ENCODE measurements at places on chromosomes 2 and 18. TPM values are rescaled to one million over a fixed set of nuclear protein-coding genes. Genes with fewer than 3 reads are reported as not detected.

DNA sequence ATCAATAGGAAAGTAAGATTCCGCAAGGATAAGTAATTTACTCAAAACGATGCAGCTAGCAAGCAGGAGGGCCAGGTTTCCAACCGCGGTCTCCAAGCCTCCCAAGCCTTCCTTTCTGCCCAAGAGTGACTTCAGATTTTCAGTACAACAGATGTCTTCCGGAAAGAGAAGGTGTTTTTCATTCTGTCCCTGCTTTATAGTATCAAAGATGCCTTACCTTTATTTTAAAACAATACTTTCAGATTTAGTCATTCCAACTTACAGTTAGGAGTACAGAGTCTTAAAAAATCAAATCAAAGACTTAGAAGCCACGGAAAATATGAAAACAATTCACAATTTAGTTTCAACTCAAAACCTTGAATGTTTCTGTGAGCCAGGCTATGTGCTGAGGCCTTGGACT, 43.6 kb downstream of the CYB5A start:
- no peak for DNase-seq

GRCh38 chr2:25854613-25855012, 23.7 kb downstream of the ASXL2 start:
- DNase-seq = no peak

DNA sequence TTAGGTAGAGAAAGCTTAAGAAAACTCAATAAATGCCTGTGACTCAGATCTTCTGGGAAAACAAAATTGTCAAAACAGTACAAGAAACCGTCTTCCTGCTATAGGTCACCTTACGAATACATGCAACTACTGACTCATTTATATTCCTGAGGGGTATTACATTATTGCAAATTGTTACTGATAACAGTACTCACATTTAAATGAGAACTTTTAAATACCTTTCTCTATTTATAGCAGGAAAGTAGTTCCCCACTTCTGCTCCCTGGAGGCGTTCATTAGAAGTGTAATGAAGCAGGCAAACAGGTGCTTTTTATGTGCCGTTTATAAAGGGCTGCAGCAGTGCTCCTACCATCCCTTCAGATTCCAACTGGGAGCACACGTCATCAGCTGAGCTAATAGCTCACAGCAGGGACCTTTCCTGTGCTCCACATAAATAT, 65.1 kb upstream of the RPRM start:
- DNase-seq = peak; percentile 61

The ZNF385B gene
- total RNA-seq = 3.2 TPM

The ABCB11 gene
- under 0.01 TPM for total RNA-seq

The ALPP gene
- total RNA-seq = not detected

GRCh38 chr18:78732273-78733210, 247.1 kb upstream of the SALL3 start:
- DNase-seq = no peak

The FSHR gene
- total RNA-seq = not detected

- DNase-seq = no peak
These were observed 2.0 kb downstream of the GAREM2 start for GRCh38 chr2:26174691-26175465.

GRCh38 chr2:82528288-82528687, 1930.8 kb downstream of the SUCLG1 start:
- DNase-seq = no peak

The SLC35F6 gene
- total RNA-seq = 24.7 TPM

DNA sequence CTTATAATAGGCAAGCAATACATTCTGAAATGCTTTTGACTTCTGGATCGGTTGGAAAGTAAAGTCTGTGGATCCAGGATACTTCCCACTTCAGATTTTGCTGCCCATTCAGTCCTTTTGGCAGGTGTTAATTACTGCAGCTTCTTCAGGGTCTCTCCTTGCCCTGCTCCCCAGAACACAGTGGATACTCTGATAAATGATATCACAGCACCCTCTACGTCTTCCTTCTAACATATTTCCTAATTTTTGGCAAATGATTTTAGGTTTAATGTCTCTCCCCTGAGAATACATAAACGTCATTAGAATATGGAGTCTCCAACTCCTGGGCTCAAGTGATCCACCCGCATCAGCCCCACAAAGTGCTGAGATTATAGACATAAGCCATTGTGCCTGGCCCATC, 249.8 kb downstream of the NYAP2 start:
- no peak for DNase-seq

DNA sequence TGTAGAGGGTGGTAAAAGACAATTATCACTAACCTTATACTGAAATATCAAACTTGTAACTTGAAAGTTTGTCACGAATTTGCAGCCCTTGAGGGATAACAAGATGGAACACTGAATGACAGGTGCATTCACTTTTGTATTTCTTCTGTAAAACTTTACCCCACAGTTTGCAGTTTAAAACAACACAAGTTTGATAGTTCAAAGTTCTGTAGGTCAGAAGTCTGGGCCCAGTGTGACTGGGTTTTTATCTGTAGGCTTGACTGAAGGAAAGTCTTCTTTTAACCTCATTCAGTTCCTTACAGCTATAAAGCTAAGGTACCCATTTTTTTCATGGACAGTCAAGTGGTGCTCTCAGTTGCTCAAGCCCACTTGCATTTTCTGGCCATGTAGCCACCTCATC, 257.1 kb upstream of the NRXN1 start:
- no peak for DNase-seq

DNA sequence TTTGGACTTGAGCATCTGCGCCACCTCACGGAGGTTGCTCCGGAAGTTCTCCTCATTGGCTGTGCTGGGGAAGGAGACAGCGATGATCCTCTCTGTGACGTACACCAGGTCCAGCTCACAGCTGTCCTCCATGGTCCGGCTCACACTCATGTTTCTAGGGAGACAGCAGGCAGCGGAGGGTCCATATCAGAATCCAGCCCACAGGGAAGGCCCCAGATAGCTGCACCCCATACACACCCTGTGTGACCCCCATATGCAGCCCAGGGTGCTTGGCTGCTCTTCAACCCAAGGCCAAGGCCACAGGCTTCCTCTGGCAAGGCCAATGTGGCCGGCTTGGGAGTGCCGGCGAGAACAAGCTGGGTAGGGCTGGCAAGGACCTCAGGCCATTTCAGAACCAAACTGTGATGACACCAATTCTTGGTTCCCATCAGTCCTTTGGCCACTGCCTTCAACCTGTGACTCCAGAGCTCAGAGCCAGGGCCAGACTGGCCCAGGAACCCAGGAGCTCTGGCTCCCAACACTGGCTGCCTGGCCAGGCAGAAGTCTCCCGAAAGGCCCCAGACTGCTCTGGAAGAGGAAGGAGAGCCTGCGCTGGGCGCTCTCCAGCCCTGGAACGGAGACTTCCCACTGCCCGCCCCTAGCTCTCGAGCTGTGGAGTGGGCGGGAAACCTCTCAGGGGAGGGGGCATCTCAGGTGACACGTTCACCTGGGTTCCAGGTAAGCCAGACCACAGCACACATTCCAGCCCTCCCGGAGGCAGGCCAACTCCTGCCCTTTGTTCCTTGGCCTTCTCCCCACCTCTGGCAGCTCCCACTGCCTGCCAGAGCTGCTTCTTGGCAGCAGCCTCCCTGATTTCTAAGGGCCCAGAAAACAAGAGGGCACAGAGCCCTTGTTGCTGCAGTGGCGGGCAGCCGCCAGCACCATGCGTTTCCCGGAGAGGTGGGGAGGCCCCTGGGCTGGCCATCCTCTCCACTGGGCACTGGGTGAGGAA, 104.7 kb downstream of the TNS1 start:
- no peak for DNase-seq

GRCh38 chr2:35932276-35932963, 423.2 kb upstream of the CRIM1 start:
- DNase-seq = no peak

GRCh38 chr2:107811411-107811810, 15.3 kb upstream of the RGPD4 start:
- peak; percentile 7 for DNase-seq

- DNase-seq = peak; percentile 77
These were observed 348.7 kb upstream of the GALNT5 start for GRCh38 chr2:156908825-156909224.

DNA sequence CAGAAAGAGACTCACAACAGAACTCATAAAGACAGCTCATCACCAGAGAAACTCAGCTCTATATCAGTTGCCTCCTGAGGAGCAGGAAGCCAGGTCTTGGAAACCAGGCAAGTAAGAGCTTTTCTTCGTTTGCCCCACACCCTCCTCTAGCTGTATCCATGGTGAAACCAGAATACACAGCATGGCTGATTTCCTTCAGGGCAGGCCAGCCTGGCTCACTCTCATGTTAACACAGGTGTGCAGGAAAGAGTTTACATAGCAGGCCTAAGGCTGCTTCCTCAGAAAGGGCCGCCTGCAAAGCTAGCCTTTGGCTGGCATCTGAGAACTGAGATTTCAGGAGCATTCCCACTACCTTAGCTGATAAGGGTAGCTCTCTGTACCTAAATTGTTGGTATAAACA, 65.7 kb downstream of the KLHL14 start:
- DNase-seq = no peak

The XDH gene
- total RNA-seq = 3.7 TPM

- DNase-seq = no peak
These were observed 32.4 kb downstream of the HS1BP3 start for GRCh38 chr2:20618468-20618885.

- DNase-seq = no peak
These were observed 43.6 kb downstream of the SCTR start for GRCh38 chr2:119480718-119481142.

GRCh38 chr2:17850151-17850550, 28.3 kb upstream of the KCNS3 start:
- DNase-seq = no peak

DNA sequence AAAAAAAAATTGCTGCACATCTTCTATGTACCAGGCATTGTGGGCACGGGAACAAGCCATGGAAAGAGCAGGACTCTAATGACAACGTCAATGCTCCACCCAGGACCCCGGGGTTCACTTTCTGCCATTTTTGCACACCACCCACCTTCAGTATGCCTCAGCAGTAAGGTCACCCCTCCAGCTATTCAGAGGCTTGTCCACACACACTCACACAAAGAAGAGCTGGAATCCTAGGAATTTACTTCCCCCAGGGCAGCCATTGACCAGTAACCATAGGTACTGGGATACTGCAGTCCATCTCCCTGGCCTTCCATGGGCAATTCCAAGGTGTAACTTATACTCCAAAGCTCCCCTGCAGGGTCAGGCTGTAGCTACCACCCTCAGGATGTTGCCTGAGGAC, 170.8 kb downstream of the SUCLG1 start:
- no peak for DNase-seq

The IL18RAP gene
- not detected for total RNA-seq

The KCNF1 gene
- 0.07 TPM for total RNA-seq

The FEV gene
- not detected for total RNA-seq

- DNase-seq = no peak
These were observed 125.2 kb downstream of the UBE2E3 start for GRCh38 chr2:181105562-181105961.

GRCh38 chr2:174546519-174547506, 50.8 kb downstream of the WIPF1 start:
- DNase-seq = peak; percentile 89

DNA sequence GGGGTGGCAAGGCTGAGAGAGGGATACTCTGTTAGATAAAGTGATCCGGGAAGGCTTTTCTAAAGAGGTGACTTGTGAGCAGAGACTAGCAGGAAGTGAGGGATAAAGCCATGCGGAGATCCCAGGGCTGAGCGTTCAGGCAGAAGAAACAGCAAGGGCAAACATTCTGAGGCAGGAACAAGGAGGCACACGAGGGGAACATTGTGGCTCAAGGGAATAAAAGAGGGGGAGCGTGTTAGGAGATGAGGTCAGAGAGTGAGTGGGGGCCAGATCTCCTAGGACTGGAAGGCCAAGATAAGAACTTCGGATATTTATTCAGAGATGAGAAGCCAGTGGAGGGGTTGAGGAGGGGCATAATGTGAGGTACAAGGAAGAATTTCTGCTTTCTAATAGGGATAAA, 67.1 kb downstream of the ACTR2 start:
- DNase-seq = no peak

- no peak for DNase-seq
These were observed 204.6 kb downstream of the EIPR1 start for GRCh38 chr2:3173031-3173430.

DNA sequence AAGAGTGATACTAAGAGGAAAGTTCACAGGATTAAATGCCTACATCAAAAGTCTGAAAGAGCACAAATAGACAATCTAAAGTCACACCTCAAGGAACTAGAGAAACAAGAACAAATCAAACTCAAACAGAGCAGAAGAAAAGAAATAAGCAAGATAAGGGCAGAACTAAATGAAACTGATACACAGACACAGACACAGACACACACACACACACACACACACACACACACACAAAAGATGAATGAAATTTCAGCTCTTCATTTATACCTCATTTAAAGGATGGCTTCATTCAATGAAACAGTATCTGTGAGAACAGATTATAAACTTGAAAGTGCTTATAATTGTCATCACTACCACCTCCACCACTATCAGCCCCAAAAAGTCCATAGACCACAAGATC, 428.9 kb downstream of the MBD2 start:
- no peak for DNase-seq

DNA sequence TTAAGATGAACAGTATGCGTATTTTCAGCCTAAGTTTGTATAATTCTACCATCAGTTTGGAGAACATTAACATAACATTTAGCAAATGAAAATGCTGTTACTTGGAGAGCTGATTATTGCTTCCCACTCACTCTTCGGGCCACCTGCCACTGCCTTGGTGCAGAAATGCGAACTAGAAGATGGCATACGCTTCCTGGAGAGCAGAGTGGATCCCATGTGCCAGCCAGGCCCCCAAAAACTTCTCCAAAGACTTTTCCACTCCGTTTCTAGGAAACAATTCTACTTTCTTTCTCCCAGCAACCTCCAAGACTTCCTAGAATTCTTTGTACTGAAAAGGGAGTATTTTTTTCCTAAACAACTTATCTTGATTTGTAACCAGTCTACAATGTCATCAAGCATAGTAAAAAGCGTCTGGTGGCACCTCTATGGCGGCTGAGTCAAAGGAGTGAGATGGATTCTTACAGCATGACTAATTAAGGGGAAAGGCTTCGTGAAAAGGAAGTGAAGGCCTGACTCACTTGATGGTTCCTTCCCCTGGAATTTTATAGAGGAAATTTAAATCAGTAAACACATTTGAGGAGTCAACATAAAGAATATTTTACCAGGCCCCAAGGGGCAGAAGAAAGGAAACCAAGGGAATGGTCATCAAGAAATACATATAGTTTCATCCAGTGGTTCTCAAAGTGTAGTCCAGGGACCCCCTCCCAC, 36.6 kb downstream of the FEZ2 start:
- peak; percentile 96 for DNase-seq

Data from HT1080 (cell line).